ENCODE measurements at places on chromosomes 16 and 17.

- no peak for DNase-seq
Observed at GRCh38 chr17:19399750-19400450, 11.1 kb upstream of the RNF112 start.

GRCh38 chr16:71590584-71590983 lies 13.7 kb upstream of the TAT start:
- DNase-seq, result no peak

DNA sequence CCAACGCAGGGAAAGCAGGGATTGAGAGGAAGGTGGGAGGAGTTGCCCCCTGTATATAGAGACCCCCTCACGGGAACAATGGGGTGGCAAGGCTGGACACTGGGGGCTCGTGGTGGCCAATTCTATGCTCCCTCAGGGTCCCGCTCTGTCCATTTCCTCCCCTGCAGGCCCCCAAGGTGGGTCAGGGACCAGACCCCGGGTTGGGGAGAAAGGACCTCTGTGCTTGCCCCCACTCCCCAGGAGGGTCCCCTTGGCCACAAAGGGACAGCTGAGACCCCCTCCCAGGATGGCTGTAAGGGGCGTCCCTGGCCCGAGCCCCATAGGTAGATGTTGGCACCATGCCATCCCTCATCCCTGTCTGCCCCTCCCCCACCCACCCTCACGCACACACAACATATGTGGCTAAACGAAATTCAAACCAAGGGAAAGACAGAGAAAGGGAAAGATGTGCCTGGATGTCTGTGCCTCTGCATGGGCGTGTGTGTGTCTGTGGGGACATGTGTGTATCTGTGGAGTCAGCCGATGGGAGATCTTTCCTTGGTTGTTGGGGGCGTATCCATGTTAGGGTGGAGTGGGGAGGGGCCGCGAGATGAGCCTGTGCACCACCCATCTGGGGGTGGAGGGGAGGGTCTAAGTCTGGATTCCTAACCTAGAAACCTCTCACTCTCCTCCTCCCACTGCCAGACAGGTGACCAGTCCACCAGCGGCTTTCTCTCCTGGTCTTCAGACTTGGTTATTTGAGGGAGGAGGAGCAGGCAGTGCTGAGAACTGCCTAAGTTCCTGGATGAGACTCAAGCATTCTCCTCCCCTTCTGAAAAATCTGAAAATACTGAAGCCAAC lies 642 bp upstream of the NEUROD2 start:
- DNase-seq, result no peak

DNA sequence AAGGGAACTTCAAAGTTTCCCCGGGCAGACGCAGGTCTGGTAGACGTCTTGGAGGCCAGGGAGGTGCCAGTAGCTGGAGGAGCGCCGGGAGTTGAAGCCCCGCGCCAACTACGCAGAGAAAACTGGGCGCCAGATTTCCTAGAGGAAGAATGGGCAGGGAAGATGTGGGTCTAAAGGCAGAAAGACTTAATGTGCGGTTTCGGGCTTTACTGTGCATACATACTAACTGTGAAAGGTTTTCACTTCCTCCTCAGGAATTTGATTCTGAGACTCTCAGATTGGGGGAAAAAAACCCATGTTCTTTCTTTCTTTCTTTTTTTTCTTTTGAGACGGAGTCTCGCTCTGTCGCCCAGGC lies 331 bp upstream of the ZNF287 start:
- no peak for DNase-seq

DNA sequence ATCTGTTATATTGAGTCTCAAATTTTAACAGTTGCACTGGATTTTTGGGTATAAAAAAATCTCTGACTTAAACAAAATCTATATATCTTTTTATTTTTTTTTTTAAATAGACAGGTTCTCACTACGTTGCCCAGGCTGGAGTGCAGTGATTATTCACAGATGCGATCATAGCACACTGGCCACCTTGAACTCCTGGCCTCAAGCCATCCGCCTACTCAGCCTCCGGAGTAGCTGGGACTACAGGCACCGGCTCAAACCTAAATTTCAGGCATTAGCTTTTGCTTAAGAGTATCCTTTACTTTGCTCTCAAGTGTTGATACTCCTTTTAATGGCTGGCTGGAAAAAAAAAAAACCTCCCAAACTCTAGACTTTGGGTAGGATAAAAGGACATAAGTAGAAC lies 61.6 kb downstream of the RPGRIP1L start:
- no peak for DNase-seq

GRCh38 chr16:3780570-3780969 lies 63.2 kb upstream of the TRAP1 start:
- no peak for DNase-seq

GRCh38 chr16:50530277-50531236 lies 17.6 kb upstream of the NKD1 start:
- no peak for DNase-seq

GRCh38 chr17:7712111-7712771 lies 5.3 kb upstream of the DNAH2 start:
- no peak for DNase-seq

DNA sequence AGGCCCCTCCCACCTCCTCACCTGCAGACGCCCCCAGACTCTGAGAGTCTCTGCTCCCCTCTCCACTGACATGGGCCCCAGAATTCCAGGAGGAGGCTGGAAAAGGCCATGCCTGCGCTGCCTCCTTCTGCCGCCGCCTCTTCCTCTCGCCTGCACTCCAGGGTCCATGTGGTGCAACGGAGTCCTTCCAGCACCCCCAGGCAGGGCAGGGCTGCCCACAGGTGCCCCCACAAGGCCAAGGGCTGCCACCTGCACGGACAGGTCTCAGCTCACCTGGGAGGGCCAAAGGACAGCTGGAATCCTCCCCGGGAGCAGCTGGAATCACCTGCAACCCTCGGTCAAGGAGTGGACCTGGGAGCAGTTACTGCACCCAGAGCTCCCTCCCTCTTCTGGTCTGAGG lies 194.9 kb downstream of the RBFOX3 start:
- no peak for DNase-seq

GRCh38 chr17:36000732-36001109 lies 632 bp downstream of the CCL15 start:
- peak; percentile 7 for DNase-seq

DNA sequence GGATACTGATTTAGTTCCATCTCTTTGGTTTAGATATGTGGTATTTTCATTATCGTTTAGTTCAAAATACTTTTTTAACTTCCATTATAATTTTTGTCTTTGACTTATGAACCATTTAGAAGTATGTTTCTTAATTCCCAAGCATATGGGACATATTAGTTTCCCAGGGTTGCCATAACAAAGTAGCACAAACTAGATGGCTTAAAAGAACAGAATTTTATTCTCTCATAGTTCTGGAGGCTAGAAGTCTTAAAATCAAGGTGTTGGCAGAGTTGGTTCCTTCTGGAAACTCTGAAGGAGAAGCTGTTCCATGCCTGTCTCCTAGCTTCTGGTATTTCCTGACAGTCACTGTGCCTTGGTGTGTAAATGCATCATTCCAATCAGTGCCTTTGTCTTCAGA lies 291.5 kb upstream of the AXIN2 start:
- DNase-seq, result no peak

- DNase-seq, result no peak
Observed at GRCh38 chr16:88444826-88445582, 8.1 kb upstream of the ZFPM1 start.

DNA sequence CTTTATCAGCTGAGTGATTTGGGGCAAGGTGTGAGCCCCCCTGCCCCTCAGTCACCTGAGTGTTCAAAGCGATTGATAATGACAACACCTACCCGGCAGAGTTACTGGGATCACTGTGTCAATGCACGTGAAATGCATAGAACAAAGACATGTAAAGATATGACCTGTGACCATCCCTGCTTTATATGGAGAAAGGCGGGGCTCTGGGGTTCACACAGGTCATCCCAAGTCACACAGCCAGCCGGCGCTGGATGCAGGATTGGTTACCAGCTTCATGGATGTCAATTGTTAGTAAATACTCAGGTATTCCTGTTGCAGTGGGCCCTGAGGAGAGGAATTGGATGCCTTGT lies 64.4 kb downstream of the CRISPLD2 start:
- no peak for DNase-seq

- no peak for DNase-seq
Observed at GRCh38 chr17:31926100-31926729, 10.6 kb upstream of the SUZ12 start.

- no peak for DNase-seq
Observed at GRCh38 chr16:67470359-67470758, 10.6 kb downstream of the ATP6V0D1 start.

DNA sequence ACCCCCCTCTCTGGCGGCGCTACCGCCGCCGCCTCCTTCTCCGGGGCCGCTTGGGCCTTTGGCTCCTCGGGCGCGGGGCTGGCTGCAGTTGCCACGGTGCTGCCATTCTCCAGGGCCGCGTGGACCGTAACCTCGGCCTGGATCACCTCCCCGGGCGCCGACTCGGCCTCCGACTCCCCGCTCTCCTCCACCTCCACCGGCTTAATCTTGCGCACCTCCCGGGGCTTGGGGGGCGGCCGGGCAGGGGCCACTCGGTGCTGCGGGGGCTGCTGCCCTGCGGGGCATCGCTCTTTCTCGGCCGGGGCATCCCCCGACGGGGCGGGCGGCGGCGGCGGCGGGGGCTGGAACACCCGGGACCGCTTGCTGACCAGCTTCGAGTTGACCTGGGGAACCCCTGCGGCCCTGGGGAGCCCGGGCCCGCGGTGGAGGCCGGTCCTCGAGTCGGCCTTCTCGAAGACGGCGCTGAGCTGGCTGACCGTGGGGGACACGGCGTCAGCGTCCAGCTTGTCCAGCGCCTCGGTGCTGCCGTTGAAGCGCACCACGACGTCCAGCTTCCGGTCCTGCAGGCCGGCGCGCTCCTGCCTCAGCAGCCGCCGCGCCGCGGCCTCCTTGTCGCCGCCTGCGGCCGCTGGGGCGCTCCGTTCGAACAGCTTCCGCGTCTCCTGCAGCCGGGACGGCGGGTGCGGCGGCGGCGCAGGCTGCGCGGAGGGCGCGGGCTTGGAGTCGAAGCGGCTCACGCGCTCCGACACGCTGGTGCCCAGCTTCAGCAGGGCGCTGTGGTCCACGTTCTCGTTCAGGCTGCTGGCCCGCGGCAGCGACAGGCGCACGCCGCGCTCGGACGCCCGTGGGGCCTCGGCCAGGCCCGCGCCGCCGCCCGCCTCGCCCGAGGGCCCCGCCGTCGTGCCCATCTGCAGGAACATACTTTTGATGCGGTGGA lies 792 bp downstream of the PPP1R9B start:
- DNase-seq, result peak; percentile 43

GRCh38 chr16:22027633-22028032 lies 19.7 kb downstream of the MOSMO start:
- DNase-seq, result no peak

DNA sequence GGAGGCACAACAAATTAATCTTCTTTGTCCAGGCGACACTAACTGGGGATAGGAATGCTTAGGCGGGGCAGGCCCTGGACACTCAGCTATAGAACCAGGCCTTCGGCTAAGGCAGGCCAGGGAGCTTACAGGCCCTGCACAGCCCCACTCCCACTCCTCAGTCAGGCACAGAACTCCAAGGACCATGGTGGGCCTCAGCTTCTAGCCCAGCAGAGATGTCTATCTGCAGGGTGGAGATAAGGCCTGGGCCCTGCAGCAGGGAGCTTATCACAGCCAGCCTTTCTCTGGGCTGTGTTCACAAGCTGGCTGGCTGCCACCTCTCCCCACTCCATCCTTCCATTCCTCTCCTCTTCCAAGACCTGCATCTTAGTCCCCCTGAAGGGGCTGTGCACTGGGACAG lies 68.1 kb downstream of the TMEM132E start:
- DNase-seq, result no peak

DNA sequence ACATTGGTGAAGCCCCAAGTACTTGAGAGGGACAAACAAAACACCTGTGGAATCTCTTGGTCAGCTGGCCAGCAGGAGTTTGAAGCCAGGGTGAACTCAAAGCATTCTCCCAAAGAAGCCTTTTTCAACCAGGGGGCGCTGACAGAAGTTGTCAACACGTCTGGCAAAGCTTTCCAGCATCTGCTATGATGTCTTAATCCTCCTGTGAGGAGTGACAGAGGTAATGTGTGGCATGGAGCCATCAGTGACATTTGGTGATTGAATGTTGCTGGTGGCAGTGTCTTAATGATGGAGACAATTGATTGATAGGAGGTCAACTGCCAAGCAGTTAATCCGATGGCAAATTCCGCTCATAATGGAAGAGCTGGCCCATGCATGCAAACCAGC lies 257.6 kb upstream of the HSBP1 start:
- DNase-seq, result no peak

GRCh38 chr17:35906191-35906925 lies 24.2 kb downstream of the RDM1 start:
- DNase-seq, result no peak

DNA sequence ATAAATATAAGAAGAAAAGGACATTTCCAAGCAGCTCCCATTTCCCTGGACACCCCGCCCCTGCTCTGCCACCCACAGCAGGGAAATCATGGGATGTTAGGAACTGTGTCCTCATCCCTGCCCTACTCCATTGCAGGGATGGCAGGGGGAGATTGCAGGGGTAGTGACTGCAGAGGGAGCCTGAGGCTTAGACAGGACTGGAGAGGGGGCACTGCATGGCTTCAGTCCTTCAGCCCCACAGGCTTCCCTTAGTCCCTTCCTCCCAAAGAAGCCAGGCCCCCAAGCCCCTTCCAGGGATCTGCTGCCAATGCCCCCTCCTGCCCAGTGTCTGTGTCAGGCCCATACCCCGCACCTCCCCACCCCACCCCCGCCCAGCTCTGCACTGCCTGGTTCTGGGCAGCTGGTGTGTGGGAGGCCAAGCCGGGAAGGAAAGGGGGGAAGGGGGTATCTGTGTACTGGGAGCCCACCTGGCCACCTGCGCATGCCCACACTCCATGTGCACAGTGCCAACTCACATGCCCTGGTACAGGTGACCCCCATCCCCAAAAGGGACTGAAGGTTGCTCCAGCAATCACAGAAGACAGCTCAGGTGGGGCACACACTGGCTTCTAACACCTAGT lies 3.3 kb downstream of the RUNDC3A start:
- no peak for DNase-seq

DNA sequence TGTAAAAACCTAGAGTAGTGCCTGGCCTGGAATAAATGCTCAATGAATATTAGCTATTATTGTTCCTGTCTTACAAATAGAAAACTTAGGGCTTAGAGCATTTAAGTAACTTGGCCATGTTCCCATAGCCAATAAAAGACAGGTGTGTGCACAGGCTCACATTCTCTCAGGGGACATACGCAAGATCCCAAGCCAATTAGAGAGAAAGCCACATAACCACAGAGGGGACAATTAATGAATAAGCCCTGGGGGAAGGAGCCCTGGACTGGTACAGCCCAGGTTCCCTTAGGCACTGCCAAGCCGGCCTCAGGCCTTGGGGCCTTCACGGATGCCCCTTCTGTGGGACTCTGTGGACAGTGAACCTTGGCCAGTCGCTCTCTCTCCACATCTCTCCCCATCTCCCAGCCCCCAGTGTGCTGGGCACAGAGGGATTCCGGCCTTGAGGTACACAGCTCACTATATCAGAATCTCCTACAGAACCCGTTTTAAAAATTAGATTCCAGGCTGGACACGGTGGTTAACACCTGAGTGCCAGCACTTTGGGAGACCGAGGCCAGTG lies 27.3 kb upstream of the ABCC12 start:
- DNase-seq, result no peak

- DNase-seq, result no peak
Observed at GRCh38 chr16:1706386-1707192, 594 bp downstream of the MAPK8IP3 start.

- DNase-seq, result no peak
Observed at GRCh38 chr16:9921997-9922396, 260.2 kb downstream of the GRIN2A start.

- no peak for DNase-seq
Observed at GRCh38 chr17:75009139-75009724, 3.2 kb upstream of the MRPL58 start.

Data from LoVo (cell line).